ENCODE measurements at places on chromosomes 16 and 17.

DNA sequence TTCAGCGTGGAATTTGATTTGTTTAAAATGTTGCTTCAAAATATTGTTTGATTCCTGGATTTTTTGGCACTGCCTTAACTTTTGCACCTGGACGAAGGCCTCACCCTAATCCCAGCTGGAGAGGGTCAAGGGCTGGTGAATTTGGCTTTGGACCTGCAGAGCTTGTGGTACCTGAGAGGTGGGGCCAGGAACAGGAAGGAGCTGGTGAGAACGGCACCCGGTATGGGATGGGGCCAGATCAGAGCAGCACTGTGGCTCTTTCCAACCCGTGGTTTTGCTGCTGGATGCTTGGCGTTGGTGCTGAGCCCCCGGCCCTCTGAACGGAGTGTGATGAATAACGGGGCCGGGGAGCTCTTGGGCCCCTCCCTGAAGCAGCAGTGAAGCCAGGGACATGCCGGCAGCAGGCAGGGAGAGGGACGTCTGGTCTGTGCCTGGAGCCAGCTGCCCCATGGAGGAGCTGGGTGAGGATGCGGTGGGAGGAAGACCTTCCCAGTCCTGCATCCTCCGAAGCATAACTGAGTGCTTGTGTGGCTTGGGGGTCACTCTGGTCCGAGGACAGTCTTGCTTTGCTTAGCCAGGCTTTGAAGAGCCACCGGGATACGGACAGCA, 275.4 kb downstream of the SEC14L1 start:
- DNase-seq = no peak

GRCh38 chr17:2230877-2231276, 72.7 kb downstream of the SMG6 start:
- no peak for DNase-seq

- no peak for DNase-seq
Observed at GRCh38 chr17:5600041-5600440, 15.7 kb upstream of the NLRP1 start.

DNA sequence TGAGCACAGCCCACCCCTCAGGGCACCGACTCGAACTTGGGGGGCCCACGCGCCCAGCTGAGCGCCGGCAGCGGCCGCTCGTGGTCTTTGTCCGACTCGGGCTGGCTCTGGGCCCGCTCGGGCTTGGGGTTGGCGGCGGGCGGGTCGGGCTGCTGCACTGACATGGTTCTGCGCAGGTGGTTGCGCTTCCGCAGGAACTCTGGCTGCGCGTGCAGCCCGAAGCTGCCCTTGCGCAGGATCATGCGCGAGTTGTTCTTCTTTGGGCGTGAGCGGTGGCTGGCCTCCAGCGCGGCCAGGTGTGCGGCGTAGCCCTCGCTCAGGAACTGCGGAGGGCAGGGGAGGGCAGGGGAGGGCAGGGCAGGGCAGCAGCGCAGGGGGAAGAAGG, 11.1 kb downstream of the PIMREG start:
- DNase-seq = no peak

- DNase-seq = no peak
Observed at GRCh38 chr17:18860161-18860972, 2.4 kb downstream of the PRPSAP2 start.

GRCh38 chr16:71568551-71568950, 8.3 kb downstream of the TAT start:
- DNase-seq = no peak

- DNase-seq = no peak
Observed at GRCh38 chr17:28484296-28484695, 10.9 kb downstream of the SLC13A2 start.

DNA sequence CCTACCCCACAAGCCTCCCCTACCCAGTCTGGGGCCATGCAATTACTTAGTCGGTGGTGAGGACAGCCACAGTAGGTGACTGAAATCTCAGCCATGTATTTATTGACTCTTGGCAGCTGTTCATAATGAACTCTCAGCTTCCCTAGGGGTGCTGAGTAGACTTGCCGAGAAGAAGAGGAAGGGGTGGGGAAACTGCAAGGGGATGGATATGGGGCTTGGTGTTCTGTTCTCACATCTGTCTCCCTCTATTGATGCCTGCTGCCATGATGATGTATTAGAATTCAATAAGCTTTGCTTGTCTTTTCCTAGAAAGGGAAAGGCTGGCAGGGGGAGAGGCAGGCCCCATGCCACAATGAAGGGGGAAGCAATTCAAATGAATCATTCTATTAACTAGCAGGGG, 112.9 kb downstream of the GP2 start:
- DNase-seq = no peak

GRCh38 chr17:55273579-55274354, 9.0 kb downstream of the HLF start:
- no peak for DNase-seq

GRCh38 chr17:33082529-33083173, 91.0 kb downstream of the SPACA3 start:
- no peak for DNase-seq

DNA sequence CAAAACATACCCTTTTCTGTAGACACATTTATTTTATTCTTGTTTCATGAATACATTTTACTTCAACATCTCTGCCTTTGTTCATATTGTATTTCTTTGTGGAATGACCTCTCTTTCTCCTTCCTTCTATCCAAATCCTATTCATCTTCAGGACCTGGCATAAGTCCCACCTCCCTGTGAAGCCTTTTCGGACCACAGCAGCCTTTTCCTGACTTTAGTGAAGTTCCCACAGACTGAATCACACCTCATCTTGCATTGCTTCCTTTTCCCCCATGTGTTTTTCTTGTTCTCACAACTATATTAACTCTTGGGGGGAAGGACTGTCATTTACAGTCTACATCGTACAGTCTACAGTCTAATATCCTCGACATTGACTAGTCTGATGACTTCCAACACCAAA, 58.2 kb downstream of the MFSD11 start:
- no peak for DNase-seq

- no peak for DNase-seq
Observed at GRCh38 chr16:54417384-54417783, 130.8 kb upstream of the IRX3 start.

- no peak for DNase-seq
Observed at GRCh38 chr16:7629571-7629970, 296.9 kb downstream of the RBFOX1 start.

DNA sequence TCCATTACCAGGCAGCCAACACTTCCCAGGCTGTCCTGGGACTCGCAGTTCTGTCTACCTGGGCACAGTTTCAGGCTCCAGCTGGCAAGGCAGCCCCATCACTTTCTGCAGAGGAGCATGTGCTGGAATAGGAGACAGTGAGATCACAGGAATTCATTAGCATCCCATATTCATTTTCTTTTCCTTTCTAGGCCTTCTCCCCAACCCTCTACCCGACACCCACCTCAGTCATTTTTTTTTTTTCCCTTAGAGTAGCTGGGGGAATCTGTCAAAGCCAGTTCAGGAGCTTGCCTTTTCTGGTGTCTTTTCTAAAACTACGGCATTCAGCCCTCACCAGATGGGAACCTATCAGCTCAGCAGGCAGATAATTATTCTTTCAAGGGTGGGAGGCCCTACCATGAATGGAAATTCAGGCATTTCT, 42.4 kb upstream of the FBXO47 start:
- no peak for DNase-seq

- DNase-seq = no peak
Observed at GRCh38 chr16:53620476-53620875, 83.2 kb downstream of the RPGRIP1L start.

DNA sequence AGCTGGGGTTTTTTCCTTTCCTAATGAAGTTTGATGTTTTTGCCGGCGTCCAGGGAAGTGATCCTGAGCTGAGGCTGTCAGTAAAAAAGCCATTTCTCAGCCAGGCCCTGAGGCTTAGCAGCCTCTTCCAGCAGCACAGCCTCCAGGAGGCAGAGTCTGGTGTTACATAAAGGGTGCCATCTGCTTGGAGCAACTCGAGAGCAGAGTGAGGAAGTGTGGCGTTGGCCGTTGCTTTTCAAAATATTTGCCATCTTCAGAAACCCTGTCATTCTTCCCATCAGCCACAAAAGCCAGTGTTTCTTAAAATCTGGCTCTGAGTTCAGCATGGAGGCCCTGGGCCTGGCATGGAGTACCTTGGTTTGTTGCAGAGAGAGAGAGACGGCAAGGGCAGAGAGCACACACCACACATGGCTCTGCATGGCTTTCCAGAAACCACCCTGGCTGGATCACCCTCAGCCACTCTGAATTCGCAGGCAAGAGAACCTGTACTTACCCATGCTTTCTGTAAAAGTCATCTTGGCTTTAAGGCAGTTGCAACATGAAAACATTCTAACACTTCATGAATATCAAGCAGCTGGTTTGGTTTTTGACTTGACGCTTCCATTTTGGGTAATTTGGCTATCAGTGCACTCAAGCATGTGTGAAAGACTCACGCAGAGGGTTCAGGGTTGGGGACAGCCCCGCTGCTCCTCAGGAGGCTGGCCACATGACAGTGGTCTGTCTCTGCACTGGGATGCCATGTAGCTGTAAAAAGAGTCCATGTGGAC, 21.0 kb downstream of the PMM2 start:
- DNase-seq = no peak

- no peak for DNase-seq
Observed at GRCh38 chr16:30110661-30111060, 2.7 kb downstream of the GDPD3 start.

DNA sequence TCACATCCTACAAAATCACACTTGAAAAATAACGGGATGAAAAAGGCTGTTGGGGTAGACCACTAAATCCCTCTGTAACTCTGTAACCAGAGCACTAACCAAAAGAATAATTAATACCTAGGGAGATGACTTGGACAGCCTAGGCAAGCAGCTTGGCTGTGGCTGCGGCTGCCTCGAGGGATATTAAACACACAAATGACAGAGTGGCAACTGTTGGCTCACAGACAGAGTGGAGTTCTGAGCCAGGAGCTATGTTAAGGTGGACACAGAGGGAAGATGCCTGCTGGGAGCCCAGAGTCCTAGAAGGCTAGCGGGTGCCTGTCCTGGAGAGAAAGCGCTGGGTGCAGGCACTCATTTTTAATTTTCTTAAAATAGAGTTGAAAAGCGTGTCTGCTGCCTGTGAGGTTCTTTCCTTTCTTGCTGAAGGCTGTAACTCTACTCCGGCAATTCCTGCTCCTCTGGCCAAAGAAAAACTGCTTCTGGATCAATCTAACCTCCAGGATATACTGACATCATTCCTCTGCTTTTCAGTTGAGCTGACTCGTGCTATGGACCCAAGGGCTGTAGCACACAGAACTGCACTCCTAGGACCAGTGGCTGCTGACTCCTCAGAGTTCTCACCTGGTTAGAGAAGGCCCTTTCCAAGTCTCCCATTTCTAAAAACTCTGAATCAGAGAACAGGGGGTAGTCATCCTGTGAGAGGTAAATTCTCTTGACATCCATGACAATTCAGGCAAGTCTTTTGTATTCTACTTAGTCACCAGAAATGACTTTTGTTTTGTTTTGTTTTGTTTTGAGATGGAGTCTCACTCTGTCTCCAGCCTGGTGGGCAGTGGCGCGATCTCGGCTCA, 147.9 kb downstream of the STX8 start:
- DNase-seq = no peak

GRCh38 chr16:4557973-4558372, 1.8 kb downstream of the C16orf96 start:
- DNase-seq = no peak

- DNase-seq = no peak
Observed at GRCh38 chr17:7893187-7893880, 4.7 kb downstream of the CHD3 start.

DNA sequence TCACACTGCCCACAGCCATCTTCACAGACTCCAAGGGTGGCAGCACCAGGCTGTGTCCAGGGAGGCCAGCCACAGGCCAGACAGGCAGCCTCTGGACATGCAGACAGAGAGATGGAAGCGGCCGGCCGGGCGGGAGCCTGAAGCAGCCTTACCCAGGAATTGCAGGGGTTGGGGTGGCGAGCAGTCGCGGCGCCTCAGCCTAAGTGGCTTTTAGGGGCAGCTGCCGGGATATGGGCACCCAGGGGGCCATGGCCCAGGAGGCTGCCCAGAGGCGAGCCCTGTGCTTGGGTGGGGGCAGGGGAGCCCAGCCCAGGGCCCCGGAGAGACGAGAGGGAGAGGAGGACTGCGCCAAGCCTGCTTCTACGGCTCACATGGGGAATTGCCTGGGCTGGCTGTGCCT, 1.5 kb upstream of the NHERF2 start:
- no peak for DNase-seq

DNA sequence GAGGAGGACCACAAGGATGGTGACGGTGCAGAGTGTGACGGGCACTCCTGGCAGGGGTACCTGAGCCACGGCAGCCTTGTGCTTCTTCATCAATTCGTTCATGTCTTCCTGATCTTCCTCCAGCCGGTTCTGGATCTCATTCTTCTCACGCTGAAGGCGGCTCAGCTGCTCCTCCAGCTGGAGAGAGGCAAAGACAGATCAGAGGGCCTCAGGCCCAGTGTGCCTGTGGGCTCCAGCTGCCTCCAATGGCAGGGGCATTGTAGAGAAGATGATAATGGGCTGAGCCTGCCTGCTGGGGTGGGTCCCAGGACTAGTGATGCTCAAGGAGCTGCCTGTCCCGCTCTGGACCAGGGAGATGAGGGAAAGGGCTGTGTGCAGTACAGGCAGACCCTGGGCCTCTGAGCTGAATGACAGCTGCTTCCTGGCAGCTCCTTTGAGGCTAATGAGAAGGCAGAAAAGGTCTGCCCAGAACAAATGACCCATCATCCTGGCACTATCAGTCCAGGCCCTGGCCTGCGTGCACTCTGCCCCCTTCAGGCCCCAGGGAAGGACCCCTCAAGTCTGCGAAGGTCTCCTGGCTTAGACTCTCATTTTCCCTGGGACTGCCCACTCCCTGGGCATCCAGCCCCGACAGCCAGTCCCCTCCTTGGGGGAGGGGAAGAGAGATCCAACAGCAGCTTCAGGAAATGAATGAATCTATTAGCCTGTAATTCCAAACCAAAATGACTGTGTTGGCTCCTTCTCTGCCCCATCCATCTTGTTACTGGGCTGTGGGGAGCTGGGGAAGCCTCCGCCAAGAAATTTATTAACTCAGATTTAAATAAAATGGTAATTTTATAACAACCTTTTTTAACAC, 48.0 kb downstream of the PIPOX start:
- DNase-seq = no peak

- no peak for DNase-seq
Observed at GRCh38 chr16:30761427-30761927, 385 bp downstream of the CFAP119 start.

GRCh38 chr16:28146536-28146935, 65.2 kb downstream of the XPO6 start:
- no peak for DNase-seq

Data from NCI-H1436 treated with DMSO at 0.1 percent for 48 hours (cell line).